ENCODE measurements at places on chromosomes 1 and 21.

DNA sequence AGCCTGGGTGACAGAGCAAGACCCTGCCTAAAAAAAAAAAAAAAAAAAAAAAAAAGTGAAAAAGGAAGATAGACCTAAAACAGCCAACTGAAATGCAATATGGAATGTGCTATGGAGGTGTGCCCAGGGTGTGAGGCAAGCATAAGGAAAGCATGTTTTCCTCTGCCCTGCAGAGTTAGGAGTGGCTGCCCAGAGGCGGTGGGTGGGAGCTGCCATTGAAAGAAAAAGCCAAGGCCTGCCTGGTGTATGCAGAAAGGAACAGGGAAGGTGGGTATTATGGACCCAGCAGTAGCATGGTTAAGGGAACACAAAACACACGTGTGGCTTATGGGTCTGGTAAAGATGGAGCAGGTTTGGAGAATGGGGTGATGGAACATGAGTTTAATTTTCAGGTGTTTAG lies 8.9 kb downstream of the CD244 start:
- no peak for DNase-seq

- peak; percentile 16 for DNase-seq
These were observed 1.3 kb downstream of the JAM2 start for GRCh38 chr21:25640202-25640942.

- no peak for DNase-seq
These were observed 35.4 kb downstream of the TBCE start for GRCh38 chr1:235402457-235403200.

DNA sequence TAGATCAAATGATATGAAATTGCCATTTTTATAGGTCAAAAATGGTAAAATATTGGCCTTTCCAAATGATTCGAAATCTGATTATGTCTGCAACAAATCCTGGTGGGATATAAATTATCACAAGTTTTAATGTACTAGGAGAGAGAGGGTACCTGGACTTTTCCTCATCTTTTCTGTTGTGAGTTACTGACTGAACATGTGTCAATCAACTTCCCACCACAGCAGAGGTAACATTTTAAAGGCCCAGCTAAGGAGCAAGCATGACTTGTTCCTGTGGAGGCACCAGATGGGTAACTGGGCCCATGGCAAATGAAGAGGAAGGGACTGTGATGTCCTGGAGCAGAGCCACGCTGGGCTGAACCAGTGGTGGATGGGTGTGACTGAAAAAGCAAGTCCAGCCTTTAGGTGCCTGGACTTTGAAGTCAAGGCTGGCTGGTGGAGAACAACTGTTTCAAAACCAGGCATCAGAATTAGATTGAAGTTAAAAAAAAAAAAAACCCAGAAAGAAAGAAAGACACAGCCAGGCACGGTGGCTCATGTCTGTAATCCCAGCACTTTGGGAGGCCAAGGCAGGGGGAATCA lies 6.6 kb downstream of the MR1 start:
- no peak for DNase-seq

GRCh38 chr1:54615531-54616279 lies 7.6 kb downstream of the FAM151A start:
- no peak for DNase-seq

DNA sequence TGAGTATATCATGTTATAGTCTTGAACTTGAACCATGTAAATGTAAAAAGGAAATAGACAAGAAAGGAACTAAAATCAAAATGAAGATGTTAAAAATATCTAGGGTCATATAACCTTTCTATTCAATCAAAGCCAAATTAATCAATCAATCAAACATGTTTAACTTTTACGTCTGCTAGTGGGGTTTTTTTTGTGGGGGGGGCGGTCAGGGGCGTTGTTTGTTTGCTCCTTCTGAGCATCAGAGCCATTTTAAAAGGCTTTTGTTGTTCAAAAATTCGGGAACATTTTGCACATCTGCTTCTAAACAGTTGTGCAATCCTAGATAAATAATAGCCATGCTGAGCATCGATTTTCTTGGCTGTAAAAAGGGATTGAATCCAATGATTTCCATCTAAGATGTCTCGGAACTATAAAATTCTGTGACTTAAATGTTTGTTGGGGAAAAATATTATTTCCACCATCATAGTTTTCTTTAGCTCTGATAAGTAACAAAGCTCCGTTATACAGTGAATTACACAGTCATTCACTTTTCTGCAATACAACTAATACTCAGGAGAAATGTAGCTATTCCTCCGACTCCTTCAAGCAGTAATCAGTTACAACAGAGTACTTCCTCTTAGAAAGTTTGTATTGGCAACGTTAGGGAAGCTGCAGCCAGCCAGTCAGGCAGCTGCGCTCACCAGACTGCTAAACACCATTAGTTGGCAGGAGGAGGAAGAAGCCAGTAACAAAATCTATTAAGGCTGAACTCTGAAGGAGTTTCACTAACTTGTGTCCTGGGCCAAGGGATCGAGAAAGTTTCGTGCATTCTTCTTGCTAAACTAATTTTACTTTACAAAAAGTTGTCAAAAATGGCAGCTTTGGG lies 2.2 kb downstream of the SPATA6 start:
- no peak for DNase-seq

DNA sequence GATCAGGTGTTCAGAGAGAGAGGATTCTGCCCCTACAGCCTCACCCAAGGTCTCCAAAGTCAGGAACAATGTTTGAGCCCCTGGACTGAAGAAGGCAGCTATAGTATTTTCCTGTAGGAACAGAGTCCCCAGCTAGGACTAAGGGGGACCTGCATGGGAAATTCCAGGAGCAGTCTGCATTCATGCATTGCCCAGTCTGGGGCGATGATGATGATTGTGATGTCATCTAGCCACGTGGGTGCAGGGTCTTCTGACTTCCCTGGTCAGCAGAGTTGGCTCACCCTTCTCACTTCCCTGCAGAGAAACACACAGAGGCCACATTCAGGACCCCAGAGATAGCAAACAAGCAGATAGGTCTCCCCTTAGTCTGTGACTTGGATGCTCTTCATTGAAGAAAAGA lies 56.5 kb upstream of the ARTN start:
- no peak for DNase-seq

DNA sequence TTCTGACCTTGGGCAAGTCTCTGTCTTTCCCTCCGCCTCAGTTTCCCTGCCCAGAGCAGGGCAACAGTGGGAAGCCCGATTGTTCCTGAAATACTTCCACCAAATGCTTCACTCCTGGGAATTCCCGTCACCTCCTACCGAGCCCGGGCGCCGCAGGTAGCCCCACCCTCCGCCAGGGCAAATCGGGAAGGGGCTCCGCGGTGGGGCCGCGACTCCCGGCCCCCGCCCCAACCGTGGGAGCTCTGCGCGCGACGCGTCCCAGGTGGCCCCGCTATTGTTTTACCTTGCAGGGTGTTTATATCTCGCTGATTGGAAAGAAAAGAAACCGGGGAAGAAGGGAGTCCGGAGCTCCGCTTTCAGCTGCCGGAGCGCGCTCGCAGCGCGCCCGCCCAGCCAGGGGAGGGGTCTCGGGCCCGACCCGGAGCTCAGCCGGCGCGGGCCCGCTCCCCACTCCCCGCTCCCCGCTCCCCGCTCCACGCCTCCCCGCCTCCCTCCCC lies 407 bp downstream of the IGSF3 start:
- DNase-seq: no peak

GRCh38 chr1:32612189-32612881 lies 38.0 kb downstream of the ZBTB8OS start:
- no peak for DNase-seq

- DNase-seq: no peak
These were observed 25.8 kb upstream of the GBP5 start for GRCh38 chr1:89298461-89298860.

DNA sequence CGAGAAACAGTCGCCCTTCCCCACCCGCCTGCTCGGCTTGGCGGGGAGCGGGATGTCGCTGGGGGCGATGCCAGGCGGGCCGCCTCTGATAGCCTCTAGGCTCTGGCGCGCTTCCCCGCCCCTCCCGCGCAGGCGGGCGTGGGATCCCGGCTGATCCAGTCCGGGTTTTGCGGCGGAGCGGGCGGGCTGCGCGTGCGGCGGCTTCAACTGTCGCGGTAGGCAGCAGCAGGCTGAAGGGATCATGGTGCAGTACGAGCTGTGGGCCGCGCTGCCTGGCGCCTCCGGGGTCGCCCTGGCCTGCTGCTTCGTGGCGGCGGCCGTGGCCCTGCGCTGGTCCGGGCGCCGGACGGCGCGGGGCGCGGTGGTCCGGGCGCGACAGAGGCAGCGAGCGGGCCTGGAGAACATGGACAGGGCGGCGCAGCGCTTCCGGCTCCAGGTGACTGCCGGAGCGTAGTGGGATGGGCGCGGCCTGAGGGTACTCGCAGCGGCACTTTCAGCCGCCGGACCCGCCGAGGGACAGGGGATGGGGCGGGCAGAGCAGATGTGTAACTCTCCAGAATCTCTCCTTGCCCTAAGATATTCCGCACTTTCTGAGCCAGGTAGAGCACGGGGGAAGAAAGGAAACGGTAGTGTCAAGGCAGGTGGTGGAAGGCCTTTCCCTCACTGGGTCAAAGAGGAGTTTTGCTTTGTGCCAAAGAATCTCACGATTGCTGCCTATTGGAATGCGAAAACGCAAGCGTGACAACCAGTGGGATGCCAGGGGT lies at the start of gene FAAH:
TSS of gene FAAH (plus strand) at position 210 of the 764 bp plus-strand sequence. CDS start at position 242, 32 bp downstream.
- DNase-seq: peak; percentile 34

DNA sequence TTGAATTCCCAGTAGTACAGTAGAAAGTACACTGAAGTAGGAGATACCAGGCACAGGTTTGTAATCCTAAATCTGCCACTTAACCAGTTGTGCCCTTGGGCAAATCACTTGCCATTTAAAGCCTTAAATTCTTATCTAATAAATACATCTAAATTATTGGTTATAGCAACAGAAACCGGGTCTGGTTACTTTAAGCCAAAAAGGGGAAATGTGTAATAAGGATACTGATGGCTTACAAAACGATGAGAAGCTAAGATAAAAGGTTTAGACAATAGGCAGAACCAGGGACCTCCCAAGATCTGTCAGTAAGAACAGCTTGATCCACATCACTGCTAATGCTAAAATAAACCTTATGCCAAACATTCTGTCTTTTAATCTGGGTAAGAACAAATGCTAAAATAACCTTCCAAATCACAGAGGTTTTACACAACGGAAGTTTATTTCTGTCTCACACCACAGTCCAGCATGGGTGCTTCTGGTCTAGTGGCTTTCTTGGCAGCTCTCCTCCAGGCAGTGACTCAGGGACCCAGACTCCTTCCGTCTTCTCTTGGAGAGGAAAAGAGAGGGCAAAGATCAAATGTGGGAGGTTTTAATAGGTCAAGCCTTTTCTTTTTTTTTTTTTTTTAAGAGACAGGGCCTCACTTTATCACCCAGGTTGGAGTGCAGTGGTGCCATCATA lies 16.5 kb upstream of the ZMYM1 start:
- DNase-seq: no peak

GRCh38 chr1:93344886-93345632 lies 648 bp upstream of the DR1 start:
- no peak for DNase-seq

DNA sequence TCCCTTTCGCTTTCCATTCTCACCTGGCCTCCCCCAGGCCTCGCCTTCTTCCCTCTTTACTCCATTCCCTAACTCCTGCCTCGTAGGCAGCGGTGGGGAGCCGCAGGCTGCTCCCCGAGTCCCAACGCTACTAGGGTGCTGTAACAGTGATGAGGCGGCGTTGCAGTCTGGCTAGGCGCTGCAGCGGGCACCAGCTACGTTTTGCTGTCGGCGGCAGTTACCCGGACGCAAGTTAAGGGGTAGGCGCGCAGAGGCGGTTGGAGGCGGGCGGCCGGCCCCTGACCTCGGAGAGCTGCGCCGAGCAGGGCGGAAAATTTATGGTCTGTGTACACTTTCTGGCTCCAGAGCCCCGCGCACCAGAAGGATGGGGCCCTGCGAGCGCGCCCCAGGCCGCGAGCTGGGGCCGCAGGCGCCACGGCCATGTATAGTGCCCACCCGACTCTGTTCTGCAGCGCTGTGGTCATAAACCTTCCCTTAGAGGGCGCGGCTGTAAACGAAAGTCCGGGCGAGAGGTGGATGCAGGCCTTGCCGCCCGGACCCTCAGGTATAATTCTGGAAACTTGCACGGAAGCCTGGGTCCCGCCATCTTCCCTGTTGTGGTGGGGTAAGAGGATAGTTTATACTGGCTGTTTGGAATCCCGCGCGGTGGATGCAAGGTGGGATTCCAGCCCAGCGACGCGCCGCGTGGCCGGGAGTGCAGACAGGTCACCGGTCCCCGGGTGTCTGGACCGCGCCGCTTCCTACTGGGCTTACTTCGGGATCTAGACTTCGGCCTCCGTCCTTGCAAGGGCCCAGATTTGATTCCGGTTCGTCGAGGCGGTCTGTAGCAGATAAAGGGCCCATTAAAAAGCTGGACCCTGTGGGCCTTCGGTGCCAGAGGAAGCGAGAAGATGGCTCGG lies 15.0 kb downstream of the HLX start:
- DNase-seq: no peak

GRCh38 chr1:204130981-204131892 lies 20.6 kb downstream of the ETNK2 start:
- no peak for DNase-seq

GRCh38 chr1:223709598-223709997 lies 2.7 kb upstream of the CAPN2 start:
- DNase-seq: no peak

- DNase-seq: no peak
These were observed 24.6 kb downstream of the KCNK1 start for GRCh38 chr1:233638513-233638912.

Data from left renal pelvis (tissue), 4 donors.